NCI-H510A treated with DMSO at 0.1 percent for 48 hours (cell line): ENCODE measurements at places on chromosomes 1 and 21.
A peak's percentile ranks its signal among the peaks of the same experiment; 100 is the strongest.

GRCh38 chr1:3662080-3662671 is 9.9 kb downstream of the TP73 start:
- no peak for DNase-seq

GRCh38 chr1:152786077-152786476 is at the start of gene LCE1E:
LCE1E (plus strand) TSS chr1:152786257; CDS start chr1:152787300, 1,043 bp downstream.
- no peak for DNase-seq

DNA sequence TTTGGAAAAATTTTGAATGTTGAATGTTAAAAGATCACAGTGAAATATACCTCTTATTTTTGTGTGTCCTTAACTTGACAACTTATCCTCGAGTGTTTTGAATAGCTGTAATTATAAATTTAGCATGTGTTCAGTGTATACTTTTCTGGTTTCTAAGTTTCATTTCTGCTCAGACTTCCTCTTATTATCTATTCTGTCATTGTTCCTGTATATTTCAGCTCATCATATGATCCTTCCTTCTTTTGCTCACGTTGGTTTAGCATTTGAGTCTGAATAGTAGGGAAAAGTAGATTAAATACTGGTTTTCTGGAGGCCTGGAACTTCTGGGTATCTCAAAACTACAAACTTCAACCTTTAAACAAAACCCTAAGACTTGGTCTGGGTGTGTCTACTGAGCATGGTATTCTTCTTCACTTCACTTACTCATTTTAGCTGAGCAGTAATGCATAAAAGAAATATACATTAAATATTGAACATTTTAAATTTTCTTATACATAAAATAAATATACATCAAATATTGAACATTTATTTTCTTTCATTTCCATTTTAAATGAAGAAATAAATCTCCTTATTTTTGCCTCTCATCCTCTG is 3.3 kb upstream of the ATP6V1G3 start:
- DNase-seq, result no peak

DNA sequence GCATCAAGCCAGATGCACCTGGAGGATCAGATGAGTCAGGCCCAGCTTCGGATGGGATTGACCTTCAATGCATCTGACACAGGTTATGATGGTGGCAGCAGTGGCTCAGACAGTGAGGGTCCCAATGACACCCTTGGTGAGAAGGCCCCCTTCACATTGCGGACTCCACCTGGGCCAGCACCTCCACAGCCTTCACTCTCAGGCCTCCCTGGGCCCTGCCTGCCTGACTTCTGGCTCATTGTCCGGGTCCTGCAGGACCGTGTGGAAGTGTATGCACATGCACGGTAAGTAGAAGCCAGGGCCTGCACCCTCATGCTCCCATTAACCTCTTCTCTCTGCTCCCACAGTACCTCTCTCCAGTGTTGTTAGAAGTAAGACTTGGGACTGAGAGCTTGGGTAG is 20.8 kb downstream of the HYI start:
- DNase-seq, result no peak

DNA sequence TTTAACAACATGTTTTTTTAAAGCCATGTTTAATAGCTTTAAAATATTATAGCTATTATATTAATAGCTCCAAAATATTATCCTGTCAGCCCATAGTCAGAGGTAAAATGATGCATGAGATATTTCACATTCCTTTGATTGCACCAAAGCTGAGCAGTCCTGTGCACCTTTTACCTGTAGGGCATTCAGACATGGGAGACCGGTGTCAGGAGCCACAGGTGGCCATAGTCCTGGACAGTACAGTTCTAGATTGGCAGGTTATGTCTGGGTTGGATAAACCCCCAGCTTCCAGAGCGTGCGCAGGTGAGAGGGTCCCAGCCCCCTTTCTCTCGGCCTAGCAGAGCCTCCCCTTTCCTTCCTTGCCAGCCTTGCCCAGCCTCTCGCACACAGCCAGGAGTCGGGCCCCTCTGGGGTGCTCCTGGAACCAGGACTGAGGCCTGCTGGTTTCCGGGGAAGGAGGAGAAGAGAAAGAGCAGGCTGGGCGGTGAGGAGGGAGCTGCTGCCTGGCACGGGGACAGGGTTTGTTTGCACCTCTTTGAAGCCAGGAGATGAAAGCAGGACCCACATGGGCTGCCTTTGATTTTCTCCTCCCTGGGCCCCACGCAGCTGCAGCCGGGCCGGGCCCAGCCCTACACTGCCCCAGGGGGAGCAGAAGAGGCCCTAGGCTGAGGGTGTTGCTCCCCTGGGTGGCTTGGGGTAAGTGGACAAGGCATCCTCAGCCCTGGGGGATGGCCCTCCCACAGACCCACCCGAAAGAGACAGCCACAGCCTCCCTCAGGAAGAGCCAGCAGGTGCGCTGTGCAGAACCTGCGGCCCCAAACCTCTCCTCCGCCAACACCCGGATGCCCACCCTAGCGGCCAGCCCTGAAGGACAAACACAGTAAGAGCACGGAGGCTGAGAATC is 75.2 kb upstream of the TARDBP start:
- peak; percentile 85 for DNase-seq

- no peak for DNase-seq
Measured at GRCh38 chr1:153291514-153291913, 21.2 kb downstream of the PGLYRP3 start.

DNA sequence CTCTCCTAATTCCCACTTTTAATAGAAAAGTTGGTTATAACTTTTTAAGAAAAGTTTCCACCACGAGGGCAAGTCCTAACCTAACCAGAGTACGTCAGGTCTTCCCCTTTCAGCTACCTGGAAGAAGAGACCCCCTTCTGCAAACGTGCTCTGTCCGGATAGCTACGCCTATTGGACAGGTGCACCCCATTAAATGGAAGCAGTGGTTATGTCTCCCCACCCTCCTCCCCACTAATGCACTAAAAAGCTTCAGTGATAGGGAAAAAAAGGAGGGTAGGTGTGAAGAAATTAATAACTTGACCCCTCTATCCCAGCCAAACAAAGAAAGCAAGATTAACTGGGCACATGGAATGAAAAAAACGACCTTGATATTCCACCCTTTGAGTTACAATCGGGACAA is 7.7 kb downstream of the GLUL start:
- DNase-seq, result no peak

GRCh38 chr1:89125240-89125912 is 538 bp downstream of the GBP2 start:
- DNase-seq, result no peak

DNA sequence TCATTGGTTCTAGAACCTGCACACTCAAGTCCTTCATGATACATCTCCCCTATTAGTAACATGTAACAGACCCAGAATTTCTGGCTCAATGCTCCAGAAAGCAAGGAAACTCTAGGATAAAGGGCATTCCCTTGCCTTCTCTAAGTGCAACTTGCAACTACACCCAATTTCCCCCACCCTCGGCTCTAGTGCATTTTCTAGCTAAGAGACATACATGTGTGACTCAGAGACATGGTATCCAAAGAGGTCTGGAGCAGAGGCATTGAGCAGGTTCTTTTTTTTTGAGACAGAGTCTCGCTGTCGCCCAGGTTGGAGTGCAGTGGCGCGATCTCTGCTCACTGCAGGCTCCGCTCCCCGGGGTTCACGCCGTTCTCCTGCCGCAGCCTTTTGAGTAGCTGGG is 132.9 kb downstream of the ZC3H11B start:
- DNase-seq, result no peak

DNA sequence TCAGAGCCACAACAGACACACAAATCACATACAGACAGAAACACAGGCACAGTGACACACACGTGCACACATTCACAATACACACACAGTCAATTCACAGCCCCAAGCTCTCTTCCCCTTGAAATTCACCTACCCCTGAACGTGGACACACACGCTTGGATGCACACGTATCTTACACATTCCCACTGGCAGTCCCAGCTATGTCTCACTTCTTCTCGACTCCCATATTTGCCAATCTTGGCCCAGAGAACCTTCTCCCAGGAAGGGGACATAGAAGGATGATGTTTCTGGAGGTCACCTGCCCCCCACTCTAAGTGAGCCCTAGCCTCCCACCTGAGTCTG is 1.6 kb downstream of the CRYBG2 start:
- no peak for DNase-seq

DNA sequence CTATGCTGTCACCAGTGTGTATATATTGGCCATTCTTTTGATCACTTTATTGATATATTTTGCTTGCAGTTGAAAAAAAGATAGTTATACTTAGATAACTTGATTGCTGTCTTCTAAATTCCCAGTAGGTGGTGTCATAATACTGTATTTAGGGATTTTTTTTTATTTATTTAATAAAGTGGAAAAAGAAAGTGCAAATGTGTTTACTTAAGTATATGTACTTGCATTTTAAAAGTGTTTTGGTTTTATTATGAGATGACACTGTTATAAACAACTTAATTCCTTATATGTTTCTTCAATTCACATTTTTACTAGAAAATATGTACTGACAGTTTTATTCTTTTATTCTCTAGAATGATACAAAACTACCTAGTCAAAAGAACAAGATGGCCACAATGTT is 164.8 kb downstream of the USP25 start:
- no peak for DNase-seq

DNA sequence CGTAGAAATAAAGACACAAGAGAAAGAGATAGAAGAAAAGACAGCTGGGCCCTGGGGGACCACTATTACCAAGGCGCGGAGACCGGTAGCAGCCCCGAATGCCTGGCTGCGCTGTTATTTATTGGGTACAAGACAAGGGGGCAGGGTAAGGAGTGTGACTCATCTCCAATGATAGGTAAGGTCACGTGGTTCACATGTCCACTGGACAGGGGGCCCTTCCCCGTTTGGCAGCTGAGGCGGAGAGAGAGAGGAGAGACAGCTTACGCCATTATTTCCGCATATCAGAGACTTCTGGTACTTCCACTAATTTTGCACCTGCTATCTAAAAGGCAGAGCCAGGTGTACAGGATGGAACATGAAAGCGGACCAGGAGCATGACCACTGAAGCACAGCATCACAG is 4.1 kb upstream of the TPRG1L start:
- no peak for DNase-seq

GRCh38 chr21:31882711-31883110 is 9.9 kb downstream of the HUNK start:
- DNase-seq, result no peak

- DNase-seq, result no peak
Measured at GRCh38 chr1:119226913-119227312, 86.5 kb upstream of the WARS2 start.

DNA sequence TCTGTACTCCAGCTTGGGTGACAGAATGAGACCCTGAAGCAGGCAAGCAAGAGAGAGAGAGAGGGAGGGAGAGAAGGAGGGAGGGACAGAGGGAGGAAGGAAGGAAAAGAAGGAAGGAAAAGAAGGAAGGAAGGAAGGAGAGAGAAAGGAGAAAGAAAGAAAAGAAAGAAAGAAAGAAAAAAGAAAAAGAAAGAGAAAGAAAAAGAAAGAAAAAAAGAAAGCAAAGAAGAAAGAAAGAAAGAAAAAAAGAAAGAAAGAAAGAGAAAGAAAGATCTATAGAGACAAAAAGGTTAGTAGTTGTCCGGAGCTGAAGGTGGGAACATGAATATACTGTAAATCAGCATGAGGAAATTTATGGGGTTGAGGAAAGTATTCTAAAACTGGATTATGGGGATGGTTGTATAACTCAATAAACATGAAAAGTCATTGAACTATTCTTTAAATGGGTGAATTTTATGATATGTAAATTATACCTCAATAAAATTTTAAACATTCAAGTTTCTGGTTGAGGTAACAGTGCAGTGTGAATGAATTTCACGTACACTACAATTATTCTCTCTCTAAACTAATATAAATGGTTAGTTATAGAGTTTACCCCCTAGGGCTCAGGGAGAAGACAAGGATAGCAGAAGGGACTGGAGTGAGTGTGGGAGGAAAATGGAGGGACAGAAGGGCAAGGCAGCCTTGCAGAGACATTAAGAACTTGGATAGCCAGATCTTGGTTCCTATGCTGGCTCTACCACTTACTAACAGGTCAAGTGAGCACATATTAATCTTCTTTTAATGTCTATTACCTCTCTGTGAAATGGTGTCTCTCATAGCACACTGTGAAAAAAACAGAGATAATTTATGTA is 24.8 kb upstream of the SERTAD4 start:
- no peak for DNase-seq

DNA sequence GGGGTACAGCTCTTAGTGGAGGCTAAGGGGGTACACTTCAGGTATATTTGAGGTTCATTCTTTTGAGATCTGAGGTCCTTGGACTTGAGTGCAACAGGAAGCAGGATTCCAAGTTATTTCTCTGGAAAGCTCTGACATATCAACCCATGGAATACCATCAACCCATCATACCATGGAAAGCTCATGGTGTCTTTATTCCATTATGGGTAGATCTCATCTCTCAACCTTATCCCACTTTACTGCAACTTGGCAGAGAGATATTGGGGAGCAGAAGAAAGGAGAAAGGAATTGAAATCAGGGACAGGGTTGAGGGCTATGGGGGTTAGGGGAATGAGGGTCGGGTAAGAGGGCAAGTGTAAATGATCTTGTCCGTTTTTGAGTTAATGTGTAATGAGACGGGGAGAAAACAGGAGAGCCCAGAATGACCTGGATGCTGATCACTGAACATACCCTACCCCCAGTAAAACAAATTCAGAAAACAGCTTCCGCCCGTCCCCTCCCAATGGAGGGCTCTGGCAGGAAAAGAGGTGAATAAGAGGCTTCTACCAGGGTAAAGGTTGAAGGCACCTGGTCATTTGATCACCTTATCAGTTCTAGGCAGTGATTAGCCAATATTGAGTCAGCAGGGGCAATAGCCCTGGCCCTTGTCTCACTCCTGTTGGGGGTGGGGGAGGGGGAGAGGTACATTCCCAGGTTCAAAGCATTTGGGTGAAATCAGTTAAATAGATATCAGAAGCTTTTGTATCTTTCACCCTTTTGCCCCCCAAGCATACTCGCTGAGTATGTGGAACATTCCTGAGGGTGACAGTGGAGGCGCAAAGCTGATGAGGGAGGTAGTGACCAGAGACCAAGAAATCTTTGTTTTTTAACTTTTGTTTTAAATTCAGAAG is 622 bp upstream of the APOA2 start:
- DNase-seq, result no peak

- DNase-seq, result no peak
Measured at GRCh38 chr1:225886159-225887029, 2.6 kb downstream of the LEFTY1 start.

- peak; percentile 31 for DNase-seq
Measured at GRCh38 chr1:24930260-24931145, at the start of gene RUNX3. RUNX3 (minus strand) TSS chr1:24930276; CDS start chr1:24929868, 408 bp downstream.

DNA sequence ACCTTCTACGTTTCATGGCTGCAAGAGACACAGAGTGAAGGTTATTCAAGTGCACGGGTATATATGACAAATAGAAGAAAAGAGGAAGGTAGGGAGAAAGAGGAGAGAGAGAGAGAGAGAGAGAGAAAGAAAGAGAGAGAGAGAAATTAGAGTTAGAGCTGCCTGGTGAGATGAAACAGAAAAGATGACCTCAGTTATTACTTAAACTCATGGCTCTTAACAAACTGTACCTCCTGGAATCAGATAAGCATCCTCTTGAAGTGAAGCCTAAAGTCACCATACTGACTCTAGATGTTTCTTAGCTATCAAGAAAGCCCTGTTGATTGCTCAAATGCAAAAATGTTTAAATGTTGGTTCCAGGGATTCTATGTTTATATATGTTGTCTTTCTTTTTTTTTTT is 597.7 kb upstream of the ZP4 start:
- no peak for DNase-seq
